Activated CD4-positive, alpha-beta T cell treated with anti-CD3 and anti-CD28 coated beads for 1 hour (primary cell): ENCODE measurements at places on chromosomes 11 and 22.

- no peak for DNase-seq
These were observed 1.7 kb upstream of the BID start for GRCh38 chr22:17775781-17776465.

GRCh38 chr11:19577391-19577975 lies 135.2 kb upstream of the NAV2 start:
- DNase-seq: no peak

DNA sequence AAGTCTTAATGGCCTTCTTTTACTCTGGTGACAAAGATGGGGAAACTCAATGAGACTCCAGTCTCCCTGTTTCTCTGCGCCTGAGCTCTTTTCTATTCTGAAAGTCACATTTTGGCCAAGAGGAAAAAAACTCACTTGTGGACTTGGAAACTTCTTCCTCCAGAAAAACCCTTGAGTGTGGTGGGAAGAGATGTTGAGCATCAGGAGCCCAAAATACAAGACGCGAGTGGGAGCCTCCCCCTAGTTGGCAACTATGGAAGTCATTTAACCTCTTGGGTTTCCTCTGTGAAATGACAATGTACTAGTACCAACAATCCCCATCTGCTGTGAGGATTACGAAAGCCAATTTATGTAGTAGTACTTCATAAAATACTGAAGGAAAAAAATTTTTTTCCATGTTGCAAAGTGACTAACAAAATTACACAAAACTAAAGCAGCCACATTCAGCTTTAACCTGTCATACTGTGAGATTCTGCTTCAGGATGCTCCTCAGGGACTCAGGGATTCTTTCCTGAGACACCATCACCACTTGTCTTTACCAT lies 524 bp upstream of the SLC25A17 start:
- no peak for DNase-seq

DNA sequence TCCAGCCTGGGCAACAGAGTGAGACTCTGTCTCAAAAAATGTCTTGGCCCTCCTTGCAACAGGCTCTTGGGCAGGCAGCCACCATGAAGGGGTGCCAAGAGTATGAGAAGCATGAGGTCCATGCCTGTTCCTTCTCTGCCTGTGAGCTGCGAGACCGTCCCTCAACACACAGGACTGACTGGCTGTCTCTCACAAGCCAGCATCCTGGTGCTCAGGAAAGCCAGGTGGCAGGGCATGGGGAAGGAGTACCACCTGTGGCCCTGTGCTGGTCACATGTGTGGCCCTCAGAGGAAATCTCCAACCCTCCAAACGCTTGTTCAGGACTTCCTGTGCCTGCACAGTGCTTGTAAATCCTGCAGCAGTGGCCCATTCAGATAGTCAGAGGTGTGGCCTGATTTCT lies 83.2 kb downstream of the ATXN10 start:
- DNase-seq: no peak

- DNase-seq: peak; percentile 77
These were observed 15.6 kb upstream of the CYP2R1 start for GRCh38 chr11:14907411-14908213.
